ENCODE measurements at places on chromosomes 1 and 21. TPM values are rescaled to one million over a fixed set of nuclear protein-coding genes. Genes with fewer than 3 reads are reported as not detected.

The EFHD2 gene
- polyA plus RNA-seq: 45.8 TPM

The RNF223 gene
- polyA plus RNA-seq: not detected

The ZBTB37 gene
- 8.7 TPM for polyA plus RNA-seq

The DCST1 gene
- 0.33 TPM for polyA plus RNA-seq

The ZNF695 gene
- 3.5 TPM for polyA plus RNA-seq

The B3GALT5 gene
- 3.5 TPM for polyA plus RNA-seq

The APOBEC4 gene
- not detected for polyA plus RNA-seq

The ARHGEF16 gene
- polyA plus RNA-seq: 4.2 TPM

The FGR gene
- 4.0 TPM for polyA plus RNA-seq

The GREM2 gene
- 9.0 TPM for polyA plus RNA-seq

The TINAGL1 gene
- polyA plus RNA-seq: 5.3 TPM

The ARHGAP30 gene
- polyA plus RNA-seq: 2.6 TPM

The FALEC gene
- 1.4 TPM for polyA plus RNA-seq

The CD34 gene
- 27.9 TPM for polyA plus RNA-seq

The RIMS3 gene
- polyA plus RNA-seq: 42.2 TPM

The F3 gene
- 97.1 TPM for polyA plus RNA-seq

The STUM gene
- polyA plus RNA-seq: 20.7 TPM

The COL6A1 gene
- 224 TPM for polyA plus RNA-seq

The IFNLR1 gene
- polyA plus RNA-seq: 0.74 TPM

The GPR153 gene
- polyA plus RNA-seq: 49.5 TPM

The SHISAL2A gene
- polyA plus RNA-seq: 1.9 TPM

The OR2G6 gene
- not detected for polyA plus RNA-seq

The TOR1AIP2 gene
- 34.4 TPM for polyA plus RNA-seq

The CYP4A11 gene
- polyA plus RNA-seq: 3.5 TPM

The CELA2A gene
- not detected for polyA plus RNA-seq

The OR2M3 gene
- polyA plus RNA-seq: 0.08 TPM

The HSD11B1 gene
- 0.75 TPM for polyA plus RNA-seq

The HPDL gene
- polyA plus RNA-seq: 4.6 TPM

The PLEKHA6 gene
- 31.2 TPM for polyA plus RNA-seq

The SON gene
- polyA plus RNA-seq: 241 TPM

The DNALI1 gene
- 59.7 TPM for polyA plus RNA-seq

The LCE1F gene
- polyA plus RNA-seq: not detected

The DHRS3 gene
- 22.1 TPM for polyA plus RNA-seq

The CD5L gene
- polyA plus RNA-seq: 0.46 TPM

The LYPLAL1 gene
- 28.7 TPM for polyA plus RNA-seq

The BEST4 gene
- 4.0 TPM for polyA plus RNA-seq

The LEPR gene
- polyA plus RNA-seq: 28.6 TPM

The XCL1 gene
- polyA plus RNA-seq: not detected

The C1orf105 gene
- not detected for polyA plus RNA-seq

The LDLRAD1 gene
- polyA plus RNA-seq: not detected

The KIF14 gene
- 2.7 TPM for polyA plus RNA-seq

The SAMD13 gene
- 6.1 TPM for polyA plus RNA-seq

The OR2T27 gene
- not detected for polyA plus RNA-seq

The TDRD10 gene
- polyA plus RNA-seq: 1.5 TPM

The SV2A gene
- polyA plus RNA-seq: 155 TPM

The PADI1 gene
- polyA plus RNA-seq: 1.1 TPM

The DNTTIP2 gene
- 48.1 TPM for polyA plus RNA-seq

The RAB29 gene
- polyA plus RNA-seq: 9.3 TPM

The CD48 gene
- polyA plus RNA-seq: not detected

The PTPRC gene
- 8.0 TPM for polyA plus RNA-seq

The C1orf116 gene
- 0.30 TPM for polyA plus RNA-seq

The LIN28A gene
- polyA plus RNA-seq: not detected

The TCEA3 gene
- polyA plus RNA-seq: 17.8 TPM

The CLDN8 gene
- polyA plus RNA-seq: 0.20 TPM

The HHIPL2 gene
- polyA plus RNA-seq: 1.0 TPM
